ENCODE measurements at places on chromosomes 2 and 18.

DNA sequence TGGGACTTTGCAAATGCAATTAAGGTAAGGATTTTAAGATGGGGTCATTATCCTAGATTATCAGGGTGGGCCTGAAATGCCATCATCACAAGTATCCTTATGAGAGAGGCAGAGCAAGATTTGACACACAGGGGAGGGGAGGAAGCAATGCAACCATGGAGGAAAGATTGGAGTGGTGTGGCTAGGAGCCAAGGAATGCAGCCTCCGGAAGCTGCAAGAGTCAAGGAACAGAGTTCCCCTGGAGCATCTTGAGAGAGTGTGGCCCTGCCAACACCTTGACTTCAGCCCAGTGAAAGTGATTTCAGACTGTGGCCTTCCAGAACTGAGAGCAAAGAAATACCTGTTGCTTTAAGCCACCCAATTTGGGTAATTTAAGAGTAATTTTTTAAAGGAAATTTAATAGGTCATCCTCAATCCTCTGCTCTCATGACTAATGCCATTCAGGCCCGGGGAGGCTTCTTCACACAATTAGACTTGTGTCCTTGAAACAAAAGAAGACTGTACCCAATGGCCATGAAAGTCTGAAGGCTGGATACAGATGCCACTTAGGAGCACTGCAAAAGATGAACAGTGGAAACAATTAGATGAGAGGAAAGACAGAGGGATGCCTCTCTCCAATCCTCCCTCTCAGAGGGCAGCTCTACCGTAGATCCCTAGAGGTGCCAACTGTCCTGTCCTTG lies 250.3 kb upstream of the ID2 start:
- no peak for DNase-seq

DNA sequence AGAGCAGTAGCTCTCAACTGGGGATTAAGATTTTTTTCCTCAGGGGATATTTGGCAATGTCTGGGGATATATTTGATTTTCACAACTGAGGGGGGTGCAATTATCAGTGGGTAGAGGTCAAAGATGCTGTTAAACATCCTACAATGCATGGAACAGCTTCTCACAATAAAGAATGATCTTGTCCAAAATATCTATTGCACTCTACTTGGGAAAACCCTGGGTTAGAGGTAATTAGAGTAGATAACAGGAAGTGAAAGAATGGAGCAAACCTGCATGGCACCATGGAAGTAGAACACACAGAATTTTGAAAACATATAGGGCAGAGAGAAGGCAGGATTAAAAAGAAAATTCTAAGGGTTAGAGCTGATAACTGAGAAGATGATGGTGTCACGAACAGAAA lies 26.4 kb upstream of the PPM1B start:
- DNase-seq: no peak

GRCh38 chr2:236607471-236608187 lies 38.0 kb downstream of the ACKR3 start:
- DNase-seq: no peak

DNA sequence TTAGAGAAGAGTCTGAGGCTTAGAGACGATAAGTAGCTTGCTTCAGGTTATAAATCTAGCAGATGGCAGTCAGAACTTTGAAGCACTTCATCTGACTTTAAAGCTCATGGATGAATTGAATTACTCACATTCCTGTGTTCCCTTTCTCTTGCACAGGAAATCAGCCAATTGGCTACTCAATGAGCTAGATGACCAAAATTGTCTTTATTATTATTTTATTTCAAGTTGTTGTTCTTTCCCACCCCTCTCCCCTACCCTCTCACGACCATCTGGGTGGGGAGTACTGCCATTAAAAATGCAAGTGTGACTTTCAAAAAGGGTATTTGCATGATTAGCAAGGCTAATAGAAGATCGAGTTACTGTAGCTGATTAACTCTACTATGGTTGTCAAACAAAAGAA lies 491.1 kb downstream of the NR4A2 start:
- no peak for DNase-seq

DNA sequence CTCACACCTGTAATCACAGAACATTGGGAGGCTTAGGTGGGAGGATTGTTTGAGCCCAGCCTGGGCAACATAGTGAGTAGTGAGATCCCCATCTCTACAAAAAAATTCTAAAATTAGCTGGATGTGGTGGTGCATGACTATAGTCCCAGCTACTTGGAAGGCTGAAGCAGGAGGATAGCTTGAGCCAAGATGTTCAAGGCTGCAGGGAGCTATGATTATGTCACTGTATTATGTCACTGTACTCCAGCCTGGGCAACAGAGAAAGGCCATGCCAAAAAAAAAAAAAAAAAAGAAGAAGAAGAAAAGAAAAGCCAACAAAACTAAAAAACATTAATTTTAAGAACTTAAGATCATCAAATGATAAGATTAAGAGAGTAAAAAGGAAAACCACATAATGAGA lies 17.4 kb upstream of the NCOA1 start:
- no peak for DNase-seq

- no peak for DNase-seq
Measured at GRCh38 chr2:234747032-234747431, 204.8 kb upstream of the SH3BP4 start.

- no peak for DNase-seq
Measured at GRCh38 chr2:72051971-72052505, 95.6 kb downstream of the CYP26B1 start.

DNA sequence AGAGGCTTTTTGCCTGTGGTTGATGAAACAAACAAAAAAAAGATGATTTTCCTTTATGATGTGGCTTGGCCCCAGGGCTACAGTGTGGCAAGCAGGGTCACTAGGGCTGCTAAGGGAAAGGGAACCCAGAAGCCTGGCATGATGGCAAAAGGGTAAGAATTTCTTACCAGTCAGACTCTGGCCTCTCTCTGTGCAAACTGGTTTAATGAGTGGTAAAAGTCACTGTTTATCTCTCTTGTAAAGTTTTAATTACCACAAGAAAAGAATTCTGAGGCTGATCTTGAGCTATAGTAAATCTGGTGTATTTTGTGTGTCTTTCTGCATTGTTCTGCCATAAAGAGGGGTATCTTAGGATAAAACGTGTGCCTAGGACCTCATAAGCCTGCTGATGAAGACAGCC lies 275.4 kb downstream of the STK39 start:
- DNase-seq: no peak

DNA sequence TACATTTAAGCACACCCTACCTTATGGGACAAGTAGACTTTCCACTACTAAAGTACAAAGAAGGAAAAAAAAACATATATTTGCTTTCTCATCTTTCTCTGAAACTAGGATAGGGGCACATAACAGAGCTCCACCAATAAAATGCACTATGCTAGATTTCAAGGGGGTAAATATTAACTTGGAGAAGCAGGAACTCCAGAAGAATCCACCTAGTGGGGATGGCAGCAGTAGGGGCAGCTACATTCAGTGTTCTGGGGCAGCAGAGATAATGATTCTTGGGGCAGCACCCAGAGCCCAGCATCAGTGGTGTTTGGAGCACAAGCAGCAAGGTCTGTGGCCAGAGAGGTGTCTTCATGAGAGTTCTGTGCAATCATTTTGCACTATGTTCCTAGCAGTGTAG lies 64.7 kb downstream of the DTNB start:
- DNase-seq: no peak

GRCh38 chr2:172082944-172083627 lies 2.2 kb upstream of the DLX1 start:
- DNase-seq: no peak

GRCh38 chr2:82839036-82839435 lies 1620.0 kb downstream of the SUCLG1 start:
- no peak for DNase-seq

DNA sequence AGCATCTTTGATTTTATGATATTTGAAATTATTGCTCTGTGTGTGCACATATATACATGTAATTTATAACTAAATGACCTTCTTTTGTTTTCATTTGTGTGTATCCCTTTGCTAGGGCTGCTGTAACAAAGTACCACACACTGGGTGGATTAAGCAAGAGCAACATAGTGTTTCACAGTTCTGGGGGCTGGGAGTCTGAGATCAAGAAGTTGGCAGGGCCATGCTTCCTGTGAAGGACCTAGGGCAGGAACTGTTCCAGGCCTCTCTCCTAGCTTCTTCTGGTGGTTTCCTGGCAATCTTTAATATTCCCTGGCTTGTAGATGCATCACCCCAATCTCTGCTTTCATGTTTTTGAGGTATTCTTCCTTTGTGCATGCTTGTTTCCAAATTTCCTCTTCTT lies 1043.9 kb downstream of the TSN start:
- DNase-seq: no peak

DNA sequence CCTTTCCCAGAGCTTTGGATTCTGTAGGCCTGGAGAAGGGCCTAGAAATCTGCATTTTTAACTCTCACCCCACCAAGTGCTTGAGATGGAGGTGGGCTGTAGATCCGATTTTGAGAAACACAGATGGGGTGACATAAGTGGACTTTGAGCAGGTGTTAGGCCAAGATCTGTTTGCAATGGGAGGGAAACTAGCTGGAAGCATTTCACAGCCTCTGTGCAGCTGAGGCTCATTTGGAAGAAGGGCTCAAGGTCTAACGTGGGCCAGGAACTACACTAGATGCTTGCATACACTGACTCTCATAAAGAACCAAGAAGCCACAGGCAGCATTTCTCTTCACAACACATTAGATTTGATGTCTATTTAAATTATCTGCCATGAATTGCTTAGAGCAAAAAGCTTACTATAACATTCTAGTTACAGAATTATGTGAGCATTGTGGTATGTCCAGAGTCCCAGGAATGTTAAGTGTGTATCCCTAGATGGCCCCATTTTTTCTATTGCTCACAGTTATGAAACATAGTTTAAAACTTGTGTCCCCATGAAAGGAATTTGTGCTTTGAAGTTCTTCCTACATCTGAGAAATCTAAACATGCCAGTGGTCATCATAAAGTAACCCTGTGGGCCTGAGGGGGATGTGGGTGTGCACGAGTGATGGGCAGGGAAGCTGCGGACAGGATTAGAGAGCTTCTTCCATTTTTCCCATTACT lies 77.2 kb downstream of the CD28 start:
- DNase-seq: no peak

- DNase-seq: peak; percentile 37
Measured at GRCh38 chr18:13221869-13222855, 3.6 kb downstream of the LDLRAD4 start.

- no peak for DNase-seq
Measured at GRCh38 chr2:158217593-158217992, 115.9 kb downstream of the UPP2 start.

DNA sequence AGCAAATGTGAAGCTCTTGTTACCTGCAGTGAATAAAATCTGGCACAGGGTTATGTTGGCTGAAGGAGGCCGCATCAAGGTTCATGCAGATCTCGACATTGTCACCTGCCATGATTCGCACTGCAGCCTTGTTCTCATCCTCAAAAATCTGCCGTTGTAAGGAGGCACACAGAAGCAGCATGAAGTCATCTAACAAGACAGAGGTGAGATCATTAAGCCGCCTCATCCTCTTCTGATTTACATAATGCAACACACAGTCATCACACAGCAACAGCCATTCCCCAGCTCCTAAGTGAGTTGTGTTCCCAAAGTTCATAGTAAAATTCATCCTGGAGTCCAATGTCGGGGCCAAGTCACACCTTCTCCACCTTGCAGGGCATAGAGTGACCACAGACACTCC lies 232.1 kb downstream of the NAPG start:
- DNase-seq: no peak

GRCh38 chr2:160214461-160215445 lies 14.7 kb upstream of the ITGB6 start:
- no peak for DNase-seq

- DNase-seq: no peak
Measured at GRCh38 chr18:24995056-24995455, 356.9 kb downstream of the ZNF521 start.

- no peak for DNase-seq
Measured at GRCh38 chr2:222891890-222892289, 31.1 kb downstream of the ACSL3 start.

DNA sequence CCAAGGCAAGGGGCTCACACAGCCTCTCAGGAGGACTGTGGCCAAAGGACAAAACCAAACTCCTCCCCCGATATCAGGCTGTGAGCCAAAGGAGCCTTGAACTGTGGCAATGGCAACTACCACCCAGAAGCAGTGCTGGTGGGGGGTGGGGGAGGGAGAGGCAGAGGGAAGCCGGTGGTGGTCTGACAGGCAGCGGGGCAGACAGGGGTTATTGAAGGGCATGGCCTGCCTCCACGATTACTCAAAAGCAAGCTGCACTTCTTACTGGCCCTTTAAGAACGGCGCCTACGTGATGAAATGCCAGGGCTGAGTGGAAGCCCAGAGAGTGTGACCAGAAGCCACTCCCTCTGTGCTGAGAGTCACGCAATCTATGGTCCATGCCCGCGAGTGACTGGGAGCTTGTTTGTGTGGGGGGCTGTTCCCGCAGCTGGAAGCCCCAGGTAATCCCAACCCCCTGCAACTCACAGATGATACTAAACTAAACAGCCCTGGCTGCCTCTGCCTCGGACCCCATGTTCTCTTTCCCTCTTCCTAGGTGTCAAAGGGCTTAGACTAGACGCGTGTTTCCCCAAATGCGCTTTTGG lies 128.2 kb upstream of the CXCR4 start:
- DNase-seq: no peak

DNA sequence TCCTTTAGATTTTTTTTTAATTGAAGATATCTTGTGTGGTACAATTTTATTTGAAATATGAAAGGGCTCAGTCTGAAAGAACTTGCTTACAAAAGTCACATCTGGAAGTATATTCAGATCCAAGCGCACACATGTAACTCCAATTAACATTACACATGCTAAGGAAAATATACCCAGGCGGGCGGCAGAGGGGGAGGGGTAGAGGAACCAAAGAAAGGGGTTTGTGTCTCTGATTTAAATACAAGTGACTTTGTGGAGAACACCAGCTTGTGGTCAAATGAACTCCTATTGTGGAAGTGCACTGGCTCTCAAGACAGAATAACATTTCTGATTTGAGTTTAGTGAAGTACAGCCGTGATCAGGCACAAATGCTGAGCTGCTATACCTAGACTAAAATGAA lies 280.2 kb upstream of the SOX11 start:
- no peak for DNase-seq

DNA sequence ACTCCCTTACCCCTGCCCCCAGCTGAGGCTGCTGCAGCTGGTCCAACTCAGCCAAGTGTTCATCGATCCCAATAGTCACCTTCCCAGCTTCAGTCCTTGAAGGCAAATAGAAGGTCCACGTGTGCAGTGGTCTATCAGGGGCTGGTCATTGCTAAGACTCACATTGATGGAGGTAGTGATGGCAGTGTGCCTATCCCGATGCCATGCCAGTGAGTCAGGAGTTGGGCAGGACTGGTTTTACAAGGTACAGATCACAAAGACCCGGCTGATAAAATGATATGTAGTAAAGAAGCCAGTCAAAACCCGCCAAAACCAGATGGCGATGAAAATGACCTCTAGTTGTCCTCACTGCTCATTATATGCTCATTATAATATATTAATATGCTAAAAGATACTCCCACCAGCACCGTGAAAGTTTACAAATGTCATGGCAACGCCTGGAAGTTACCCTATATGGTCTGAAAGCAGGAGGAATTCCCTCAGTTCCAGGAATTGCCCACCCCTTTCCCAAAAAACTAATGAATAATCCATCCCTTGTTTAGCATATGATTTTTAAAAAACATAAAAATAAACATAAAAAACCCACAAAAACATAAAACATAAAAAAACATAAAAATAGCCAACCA lies 2.9 kb upstream of the C2orf80 start:
- DNase-seq: no peak

Measured in NCI-H2171 (cell line).